ENCODE measurements at places on chromosomes 13 and 19. TPM values are rescaled to one million over a fixed set of nuclear protein-coding genes. Genes with fewer than 3 reads are reported as not detected.
A peak's percentile ranks its signal among the peaks of the same experiment; 100 is the strongest.

Gene NKPD1
- total RNA-seq: 0.05 TPM

DNA sequence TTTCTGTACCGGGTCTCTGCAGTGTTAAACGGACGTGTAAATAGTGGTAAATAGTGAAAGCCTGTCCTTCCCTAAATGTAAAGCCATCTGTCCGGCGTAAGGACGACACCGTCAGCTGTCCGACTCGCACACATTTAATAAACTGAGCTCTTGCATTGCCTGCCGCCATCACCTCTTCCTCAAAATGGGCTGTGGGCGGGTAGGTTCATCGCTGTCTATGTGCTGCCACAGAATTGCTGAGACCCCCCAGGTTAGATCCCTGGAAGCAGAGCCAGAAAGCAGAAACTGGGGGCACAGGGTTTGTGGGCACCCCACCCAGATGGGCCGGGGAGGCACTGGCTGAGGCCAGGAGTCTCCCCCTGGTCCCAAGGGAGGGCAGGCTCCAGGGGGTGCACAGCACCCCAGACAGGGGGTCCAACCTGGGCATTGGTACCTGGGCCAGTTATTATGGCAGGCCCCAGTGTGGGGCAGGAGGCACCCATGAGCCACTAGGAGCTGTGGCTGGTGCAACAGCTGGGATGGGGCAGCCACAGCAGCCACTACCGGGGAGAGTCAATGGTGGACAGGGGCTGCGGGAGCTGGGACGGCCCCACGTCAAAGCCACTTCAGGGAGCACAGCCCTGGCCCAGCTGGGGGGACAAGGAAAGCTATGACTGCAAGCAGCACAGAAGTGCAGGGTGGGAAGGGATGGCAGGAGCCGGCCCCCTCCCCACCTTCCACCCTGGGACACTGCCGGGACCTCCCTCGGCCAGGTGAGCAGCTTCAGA lies 5.7 kb downstream of the C19orf25 start:
- peaks cover 4% of the 10 kb centered on the region for H3K4me1 ChIP-seq
- no peak for DNase-seq
- H3K27me3 ChIP-seq: no peaks in the 10 kb centered on the region
- no peak overlapping the region for H3K27ac ChIP-seq
- H3K4me3 ChIP-seq: no peak overlapping the region
- H3K36me3 ChIP-seq: no peaks in the 10 kb centered on the region

- peaks cover 20% of the 10 kb centered on the region for H3K4me1 ChIP-seq
- H3K27ac ChIP-seq: no peak overlapping the region
- no peaks in the 10 kb centered on the region for H3K27me3 ChIP-seq
- no peak for DNase-seq
- no peak overlapping the region for H3K4me3 ChIP-seq
These were observed 5.1 kb downstream of the DNMT1 start for GRCh38 chr19:10189616-10190015.

Gene URAD
- total RNA-seq: not detected

Gene ZNF20
- total RNA-seq: 4.9 TPM

- H3K4me1 ChIP-seq: no peaks in the 10 kb centered on the region
- H3K27ac ChIP-seq: no peak overlapping the region
- peaks cover 3% of the 10 kb centered on the region for H3K27me3 ChIP-seq
These were observed 71.5 kb upstream of the ARHGEF7 start for GRCh38 chr13:111043575-111043982.

- H3K4me1 ChIP-seq: peaks cover 56% of the 10 kb centered on the region
- no peaks in the 10 kb centered on the region for H3K27me3 ChIP-seq
- DNase-seq: no peak
- H3K27ac ChIP-seq: peak overlapping the region; percentile 94
- H3K4me3 ChIP-seq: no peak overlapping the region
These were observed 28.5 kb downstream of the ATP11A start for GRCh38 chr13:112718318-112718717.

- H3K4me3 ChIP-seq: peak overlapping the region; percentile 38
- no peaks in the 10 kb centered on the region for H3K4me1 ChIP-seq
- H3K36me3 ChIP-seq: no peaks in the 10 kb centered on the region
These were observed 5.3 kb upstream of the PROZ start for GRCh38 chr13:113152984-113153809.

DNA sequence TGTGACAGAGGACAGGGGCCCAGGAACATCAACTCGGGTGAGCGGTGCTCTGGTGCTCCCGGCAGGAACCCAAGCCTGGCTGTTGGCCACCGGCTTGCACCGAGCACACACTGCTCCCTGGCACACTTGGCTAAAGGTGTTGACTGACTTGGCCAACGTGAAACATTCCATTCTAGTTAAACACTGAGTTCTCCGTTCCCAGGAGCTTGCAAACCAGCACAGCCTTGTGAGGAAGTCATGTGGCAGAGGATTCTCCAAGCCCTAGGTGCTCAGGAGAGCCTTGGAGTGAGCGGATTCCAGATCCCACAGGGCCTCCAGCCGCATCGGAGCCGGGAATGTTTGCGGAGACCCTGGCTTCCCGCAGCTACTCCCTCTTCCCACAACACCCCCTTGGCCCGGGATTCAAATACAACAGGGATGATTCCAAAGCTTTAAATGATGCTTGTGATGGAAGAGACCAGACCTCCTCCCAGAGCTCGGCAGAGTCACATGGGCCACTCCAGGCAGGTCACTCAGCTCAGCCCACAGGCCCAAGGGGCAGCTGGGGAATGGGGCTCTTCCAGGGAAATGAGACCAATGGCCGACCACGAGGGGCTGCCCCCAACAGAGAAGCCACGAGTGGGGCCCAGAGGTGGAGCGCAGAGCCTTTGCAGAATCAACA lies 2.9 kb downstream of the C13orf46 start:
- no peak for DNase-seq
- 0 out of 2 replicates have a peak, but pooled peaks cover 4% of the 10 kb centered on the region for H3K4me1 ChIP-seq
- H3K36me3 ChIP-seq: no peaks in the 10 kb centered on the region

Gene TPTE2
- total RNA-seq: not detected

DNA sequence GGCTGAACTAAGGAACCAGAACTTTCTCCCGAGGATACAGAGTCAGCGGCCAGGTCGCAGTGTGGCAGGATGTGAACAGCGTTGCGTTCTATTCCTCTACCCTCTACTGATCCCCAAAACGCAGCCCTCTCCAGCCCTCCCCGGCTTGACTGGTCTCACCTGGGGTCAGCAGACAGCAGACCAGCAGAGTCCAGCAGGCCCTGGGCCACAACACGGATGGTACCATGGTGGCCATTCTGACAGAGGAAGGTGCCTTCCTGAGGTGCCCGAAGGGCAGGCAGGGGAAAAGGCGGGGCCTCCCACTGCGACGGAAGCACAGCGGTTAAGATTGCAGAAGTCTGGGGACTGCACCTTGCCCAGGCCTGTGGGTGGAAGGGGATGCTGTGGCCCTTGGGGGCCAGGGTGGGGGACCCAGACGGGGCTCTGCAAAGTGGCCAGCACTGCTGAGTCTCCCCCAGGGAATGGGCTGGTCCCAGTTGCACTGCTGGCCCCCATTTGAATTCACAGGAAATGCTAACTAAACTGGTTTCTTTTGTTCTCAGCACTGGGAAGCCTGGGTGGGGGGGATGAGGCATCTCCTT lies at the start of gene ICAM3:
ICAM3 (minus strand) TSS at position 245 of the 581 bp plus-strand sequence; CDS start at position 235, 10 bp downstream.
- H3K27ac ChIP-seq: no peak within 1 kb of the TSS
- peaks cover 5% of the 10 kb centered on the region for H3K4me1 ChIP-seq
- no peaks in the 10 kb centered on the region for H3K27me3 ChIP-seq
- no peak within 1 kb of the TSS for H3K4me3 ChIP-seq
- no peaks in the 10 kb centered on the region for H3K36me3 ChIP-seq
- DNase-seq: no peak

- H3K27ac ChIP-seq: no peak overlapping the region
- no peak for DNase-seq
- peaks cover 33% of the 10 kb centered on the region for H3K4me1 ChIP-seq
- H3K27me3 ChIP-seq: no peaks in the 10 kb centered on the region
- H3K4me3 ChIP-seq: no peak overlapping the region
- H3K36me3 ChIP-seq: peaks cover 2% of the 10 kb centered on the region
These were observed 17.0 kb downstream of the EPS8L1 start for GRCh38 chr19:55092423-55093318.

DNA sequence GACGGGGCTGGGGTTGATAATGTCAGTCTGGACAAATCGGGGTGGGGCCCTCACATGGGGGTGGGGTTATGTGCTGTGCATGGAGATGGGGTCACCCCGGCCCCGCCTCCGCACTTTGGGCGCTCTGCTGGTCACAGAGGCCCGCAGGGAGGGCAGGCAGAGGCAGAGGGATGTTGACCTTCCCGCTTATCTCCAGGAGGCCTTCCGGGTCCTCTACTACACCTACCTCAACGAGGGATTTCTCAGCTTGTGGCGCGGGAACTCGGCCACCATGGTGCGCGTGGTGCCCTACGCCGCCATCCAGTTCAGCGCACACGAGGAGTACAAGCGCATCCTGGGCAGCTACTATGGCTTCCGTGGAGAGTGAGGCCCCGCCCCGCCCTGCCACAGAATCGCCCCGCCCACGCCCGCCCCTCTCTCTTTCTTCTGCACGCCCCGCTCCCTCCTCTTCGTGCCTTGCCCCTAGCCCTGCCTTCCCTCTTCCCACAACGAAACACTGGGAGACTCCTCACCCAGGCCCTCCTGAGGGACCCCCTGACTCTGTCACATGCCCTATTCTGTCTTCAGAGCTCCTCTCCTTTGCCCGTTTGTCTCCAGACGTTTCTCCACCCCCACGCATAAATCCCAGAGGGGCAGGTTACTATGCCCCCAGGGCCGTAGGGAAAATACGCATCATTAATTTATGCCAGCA lies 32.8 kb downstream of the TMEM161A start:
- no peak for DNase-seq
- H3K4me1 ChIP-seq: no peaks in the 10 kb centered on the region
- H3K27me3 ChIP-seq: no peaks in the 10 kb centered on the region
- no peak overlapping the region for H3K4me3 ChIP-seq
- H3K27ac ChIP-seq: no peak overlapping the region

DNA sequence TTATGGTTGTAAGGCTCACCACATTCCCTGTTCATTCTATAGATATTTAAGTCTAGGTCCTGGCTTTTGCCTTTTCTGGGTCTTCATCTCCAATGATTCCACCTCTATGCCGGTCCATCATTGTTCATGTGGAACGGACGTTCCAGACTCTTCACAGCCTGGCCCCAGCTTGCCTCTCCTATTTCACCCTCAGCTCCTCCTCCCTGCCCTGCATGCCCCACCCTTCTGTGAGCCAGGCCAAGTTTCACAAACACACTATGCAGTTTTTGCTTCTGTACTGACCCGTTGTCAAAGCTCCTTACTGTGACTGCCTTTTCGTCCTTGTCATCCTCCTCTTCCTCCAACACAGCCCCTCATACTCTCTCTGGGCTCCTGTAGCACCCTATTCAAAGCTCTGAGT lies 31.3 kb downstream of the TEX26 start:
- H3K4me1 ChIP-seq: no peaks in the 10 kb centered on the region
- no peaks in the 10 kb centered on the region for H3K36me3 ChIP-seq
- H3K27me3 ChIP-seq: peaks cover 2% of the 10 kb centered on the region

DNA sequence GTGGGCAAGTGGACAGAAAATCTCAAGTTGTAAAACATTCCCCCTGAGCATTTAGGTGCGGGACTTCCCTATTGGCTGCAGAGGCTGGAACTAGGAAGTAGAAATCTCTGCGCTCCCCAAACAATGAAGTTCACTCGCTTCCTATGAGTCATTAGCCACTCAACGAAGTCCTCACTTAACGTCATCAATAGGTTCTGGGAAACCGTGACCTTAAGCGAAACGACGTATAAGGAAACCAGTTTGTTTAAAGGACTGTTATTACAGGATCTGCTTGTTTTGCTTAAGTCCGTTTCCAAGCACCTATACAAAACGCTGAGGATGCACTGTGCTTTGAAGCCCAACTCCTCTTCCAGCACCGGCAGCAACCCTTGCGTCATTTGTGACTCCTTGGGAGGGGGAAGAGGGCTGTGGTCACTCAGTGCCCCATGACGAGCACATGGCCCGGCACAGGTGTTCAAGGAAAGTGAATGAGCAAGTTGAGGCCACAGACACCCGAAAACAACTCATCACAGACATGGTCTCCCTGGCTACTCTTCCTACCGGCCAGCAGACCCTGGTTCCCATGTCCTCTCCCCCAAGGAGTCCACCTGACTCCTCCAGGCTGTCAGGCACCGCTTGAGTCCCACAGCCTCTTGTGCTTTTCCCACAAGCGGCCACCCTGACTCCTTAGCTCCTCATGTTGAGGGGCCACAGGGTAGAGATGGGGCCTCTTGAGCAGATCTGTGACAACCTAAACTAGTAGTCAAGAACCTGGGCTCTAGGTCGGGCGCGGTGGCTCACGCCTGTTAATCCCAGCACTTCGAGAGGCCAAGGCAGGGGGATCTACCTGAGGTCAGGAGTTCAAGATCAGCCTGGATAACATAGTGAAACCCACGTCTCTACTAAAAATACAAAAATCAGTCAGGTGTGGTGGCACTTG lies 4.8 kb downstream of the RPS16 start:
- H3K36me3 ChIP-seq: peaks cover 27% of the 10 kb centered on the region
- peak overlapping the region; percentile 24 for H3K4me3 ChIP-seq
- DNase-seq: peak; percentile 100
- no peaks in the 10 kb centered on the region for H3K27me3 ChIP-seq
- peak overlapping the region; percentile 86 for H3K27ac ChIP-seq
- H3K4me1 ChIP-seq: peaks cover 85% of the 10 kb centered on the region

GRCh38 chr13:40120288-40120687 lies 464.8 kb downstream of the COG6 start:
- H3K36me3 ChIP-seq: no peaks in the 10 kb centered on the region
- DNase-seq: no peak
- no peaks in the 10 kb centered on the region for H3K27me3 ChIP-seq
- H3K27ac ChIP-seq: no peak overlapping the region

DNA sequence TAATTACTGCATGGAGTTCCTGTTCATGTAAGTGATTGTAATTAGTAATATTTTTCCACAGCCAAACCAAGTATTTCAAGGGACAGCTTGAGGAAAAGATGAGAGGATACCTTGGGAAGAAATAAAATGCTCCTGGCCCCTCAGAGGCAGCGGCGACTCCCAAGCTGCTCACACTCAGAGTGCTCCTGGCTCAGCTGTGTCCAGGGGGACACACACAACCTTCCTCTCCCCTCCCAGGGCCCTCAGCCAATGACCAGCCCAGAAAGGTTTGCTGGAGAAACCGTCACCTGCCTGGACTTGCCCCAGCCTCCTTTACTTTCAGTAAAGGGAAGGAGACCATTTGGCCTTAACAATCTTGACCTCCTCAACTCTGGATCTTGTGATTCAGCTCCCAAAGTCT lies 51.1 kb downstream of the CRYL1 start:
- H3K36me3 ChIP-seq: no peaks in the 10 kb centered on the region
- no peak for DNase-seq
- peak overlapping the region; percentile 68 for H3K27ac ChIP-seq
- no peaks in the 10 kb centered on the region for H3K27me3 ChIP-seq
- no peak overlapping the region for H3K4me3 ChIP-seq

GRCh38 chr13:74867460-74867859 lies 614.5 kb downstream of the TBC1D4 start:
- no peaks in the 10 kb centered on the region for H3K36me3 ChIP-seq
- no peak overlapping the region for H3K27ac ChIP-seq
- H3K4me3 ChIP-seq: no peak overlapping the region
- no peaks in the 10 kb centered on the region for H3K27me3 ChIP-seq

Measured in Panc1 (cell line).